Smooth muscle cell of the umbilical artery (primary cell): ENCODE measurements at places on chromosomes 7 and 10. TPM values are rescaled to one million over a fixed set of nuclear protein-coding genes. Genes with fewer than 3 reads are reported as not detected.

STEAP1 gene
- 12.5 and 20.5 TPM in 2 replicates for total RNA-seq

ANKRD22 gene
- total RNA-seq: not detected in 2 replicates

DTX2 gene
- total RNA-seq: 5.0 and 8.0 TPM in 2 replicates

CLRN3 gene
- total RNA-seq: not detected in 2 replicates

MEIG1 gene
- total RNA-seq: not detected in 2 replicates

SAMD9 gene
- 10.4 and 11.9 TPM in 2 replicates for total RNA-seq

IFIT5 gene
- 18.4 and 19.7 TPM in 2 replicates for total RNA-seq

TMEM178B gene
- total RNA-seq: under 0.01 and 0.18 TPM in 2 replicates

TBL2 gene
- total RNA-seq: 114 and 120 TPM in 2 replicates

TUBAL3 gene
- total RNA-seq: not detected in 2 replicates

ACBD7 gene
- total RNA-seq: 0.28 and 0.30 TPM in 2 replicates

CALHM1 gene
- not detected in 2 replicates for total RNA-seq

SLIT1 gene
- 0.05 TPM in 1 of 2 replicates, not detected in the other for total RNA-seq

AKR1C8 gene
- total RNA-seq: not detected in 2 replicates

NPY4R gene
- total RNA-seq: 0.14 and 2.1 TPM in 2 replicates

SNCG gene
- total RNA-seq: 1.8 and 3.3 TPM in 2 replicates

SLC26A4 gene
- 0.30 and 0.46 TPM in 2 replicates for total RNA-seq

TRPV5 gene
- not detected in 2 replicates for total RNA-seq

PDIA4 gene
- total RNA-seq: 617 TPM in 2 replicates

SMO gene
- 20.0 and 28.8 TPM in 2 replicates for total RNA-seq

HTR5A gene
- not detected in 2 replicates for total RNA-seq

PRPS1L1 gene
- total RNA-seq: not detected in 2 replicates

HOXA11 gene
- 13.2 and 13.4 TPM in 2 replicates for total RNA-seq

PON1 gene
- not detected in 2 replicates for total RNA-seq

SEMA4G gene
- 1.2 and 1.4 TPM in 2 replicates for total RNA-seq

CXCL12 gene
- 5.6 and 8.5 TPM in 2 replicates for total RNA-seq
